ENCODE measurements at places on chromosomes 4 and X.

DNA sequence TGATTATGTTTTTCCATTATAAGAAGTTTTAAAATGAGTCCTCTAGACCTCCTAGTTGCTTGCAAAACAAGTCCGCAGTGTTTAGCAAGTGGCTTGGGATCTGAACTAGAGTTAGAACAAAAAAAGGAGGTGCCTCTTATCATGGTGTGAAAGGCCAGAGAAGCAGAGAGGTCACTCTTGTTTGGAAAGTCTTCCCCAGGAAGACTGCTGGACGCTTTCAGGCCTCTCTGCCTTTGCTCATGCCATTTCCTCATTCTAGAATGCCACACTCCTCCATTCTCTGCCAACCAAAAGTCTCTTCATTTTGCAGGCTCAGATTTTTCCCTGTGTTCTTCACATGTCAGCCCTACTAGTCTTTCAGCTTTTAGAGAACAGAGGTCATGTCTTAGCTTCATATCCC lies 14.9 kb downstream of the PARM1 start:
- DNase-seq = no peak

DNA sequence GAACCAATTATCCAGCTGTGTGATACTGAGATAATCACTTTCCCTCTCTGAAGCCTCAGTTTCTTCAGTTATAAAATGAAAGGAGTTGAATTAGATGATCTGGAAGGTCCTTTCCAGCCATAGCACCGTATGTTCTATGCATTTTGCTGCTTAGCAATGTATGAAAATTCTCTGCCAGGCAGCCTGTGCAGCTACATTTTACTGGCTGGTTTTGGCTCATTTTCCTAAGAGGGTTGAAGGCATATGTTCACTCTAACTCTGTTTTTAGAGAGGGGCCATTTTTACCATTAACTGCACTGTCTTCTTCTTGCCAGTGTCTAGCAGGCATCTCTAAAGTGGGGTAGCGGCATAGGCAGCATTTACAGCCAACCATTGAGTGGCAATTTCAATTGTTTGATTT lies 26.1 kb downstream of the TRPC5 start:
- DNase-seq = no peak

DNA sequence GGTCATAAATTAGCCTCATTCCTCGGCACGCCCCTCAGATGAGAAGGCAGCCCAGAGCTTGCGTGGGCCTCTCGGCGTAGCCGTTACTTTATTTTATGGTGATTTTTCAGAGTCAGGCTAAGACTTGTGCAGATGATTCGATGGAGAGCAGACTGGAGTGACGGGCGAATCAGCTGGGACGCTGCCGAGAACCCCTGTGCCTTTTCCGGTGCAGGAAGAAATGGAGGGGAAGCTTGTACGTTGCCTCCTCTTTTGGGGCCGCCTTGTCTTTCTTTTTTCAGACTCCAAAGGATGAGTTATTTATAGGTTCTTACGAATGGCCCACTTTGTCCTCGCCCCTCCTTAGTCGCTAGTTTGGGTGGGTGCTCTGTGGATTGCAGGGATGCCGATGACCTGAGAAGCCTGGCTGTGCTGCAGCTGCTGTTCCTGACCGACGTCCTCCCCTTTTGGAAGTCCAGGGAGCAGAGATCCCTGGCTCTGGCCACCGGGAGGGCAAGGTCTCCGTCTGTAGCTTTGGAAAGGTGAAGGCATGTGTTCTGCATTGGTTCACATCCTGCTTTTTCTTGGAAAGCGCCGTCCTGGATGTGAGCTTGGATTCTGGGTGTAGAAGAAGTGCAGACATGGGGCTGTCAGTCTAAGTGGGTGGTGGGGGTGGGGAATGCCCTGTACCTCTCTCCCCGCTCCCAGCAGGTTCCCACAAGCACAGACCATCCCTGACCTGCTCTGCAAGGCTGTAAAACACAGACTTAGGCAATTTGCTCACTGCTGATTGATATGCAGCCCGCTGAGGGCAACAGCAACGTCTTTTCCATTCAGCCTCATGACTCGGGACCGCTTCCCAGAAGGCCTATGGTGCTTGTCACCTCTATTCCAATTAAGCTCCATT lies 9.3 kb downstream of the SORCS2 start:
- no peak for DNase-seq

GRCh38 chr4:61782133-61782532 lies 582.0 kb downstream of the ADGRL3 start:
- no peak for DNase-seq

- peak; percentile 79 for DNase-seq
Observed at GRCh38 chrX:40108162-40108958, 10.6 kb upstream of the BCOR start.

- DNase-seq = no peak
Observed at GRCh38 chrX:1841746-1842145, 226.9 kb downstream of the ASMT start.

GRCh38 chrX:42680666-42681065 lies 97.3 kb downstream of the PPP1R2C start:
- DNase-seq = no peak

All from ecto neural progenitor cell (in vitro differentiated cells).